Motor neuron (in vitro differentiated cells): ENCODE measurements at places on chromosomes 3 and 15.

- ATAC-seq: no peak
Observed at GRCh38 chr3:185423178-185423577, 60.2 kb downstream of the MAP3K13 start.

DNA sequence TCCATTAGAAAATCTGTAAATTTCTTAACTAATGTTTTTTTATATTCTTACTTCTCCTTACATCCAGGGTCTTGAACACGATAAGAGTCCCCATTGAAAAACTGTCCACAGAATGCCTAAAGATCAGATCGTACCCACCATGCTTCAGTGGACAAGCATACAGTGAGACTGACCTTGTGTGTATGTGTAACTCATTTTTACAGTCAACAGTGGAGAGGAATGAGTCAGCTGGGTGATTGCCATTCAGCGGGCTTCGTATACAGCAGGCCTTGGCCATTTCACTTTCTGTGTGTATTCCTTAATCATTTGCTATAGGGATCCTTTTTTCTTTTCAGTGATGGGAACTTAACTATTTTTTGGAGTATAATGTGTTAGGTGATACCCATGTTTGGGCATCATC, 10.6 kb downstream of the PARP14 start:
- peak; percentile 58 for ATAC-seq

- no peak for ATAC-seq
Observed at GRCh38 chr15:39510001-39510701, 70.7 kb upstream of the THBS1 start.

DNA sequence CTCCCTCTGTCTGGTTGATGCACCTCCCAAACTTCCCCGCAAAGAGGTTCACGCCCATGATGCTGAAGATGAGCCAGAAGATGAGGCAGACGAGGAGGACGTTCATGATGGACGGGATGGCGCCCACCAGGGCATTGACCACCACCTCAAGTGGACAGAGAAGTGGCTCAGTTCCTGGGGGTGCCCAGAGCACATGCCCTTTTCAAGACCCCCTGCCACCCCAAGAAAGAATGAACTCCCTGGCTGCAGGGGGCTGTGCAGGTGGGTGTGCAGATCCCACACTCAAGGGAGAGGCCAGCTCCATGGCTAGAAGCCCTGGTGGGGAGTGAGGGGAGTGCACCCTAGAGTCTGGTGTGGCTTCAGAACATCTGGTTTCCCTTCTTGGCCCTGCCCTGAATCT, 64.1 kb downstream of the EXOG start:
- no peak for ATAC-seq

GRCh38 chr15:52288051-52288942, 7.3 kb downstream of the MYO5C start:
- no peak for ATAC-seq

DNA sequence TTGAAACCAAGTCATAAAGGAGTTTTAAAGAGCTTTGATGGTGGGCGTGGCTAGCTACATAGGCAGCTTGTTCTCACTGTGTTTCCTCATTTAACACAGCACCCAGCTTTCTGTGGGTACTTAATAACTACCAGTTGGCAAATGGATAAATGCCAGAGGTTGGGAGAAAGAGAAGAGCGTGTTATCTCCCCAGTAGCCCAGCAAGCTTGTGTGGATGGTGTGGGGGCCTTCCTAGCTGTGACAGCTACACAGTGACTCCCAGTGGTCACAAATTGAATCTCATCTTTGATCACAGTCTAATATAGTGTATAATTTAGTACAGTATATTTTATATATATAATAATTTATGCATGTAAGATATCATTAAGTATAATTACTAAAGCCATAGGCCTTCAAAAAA, 984.1 kb downstream of the EPHA3 start:
- peak; percentile 93 for ATAC-seq

DNA sequence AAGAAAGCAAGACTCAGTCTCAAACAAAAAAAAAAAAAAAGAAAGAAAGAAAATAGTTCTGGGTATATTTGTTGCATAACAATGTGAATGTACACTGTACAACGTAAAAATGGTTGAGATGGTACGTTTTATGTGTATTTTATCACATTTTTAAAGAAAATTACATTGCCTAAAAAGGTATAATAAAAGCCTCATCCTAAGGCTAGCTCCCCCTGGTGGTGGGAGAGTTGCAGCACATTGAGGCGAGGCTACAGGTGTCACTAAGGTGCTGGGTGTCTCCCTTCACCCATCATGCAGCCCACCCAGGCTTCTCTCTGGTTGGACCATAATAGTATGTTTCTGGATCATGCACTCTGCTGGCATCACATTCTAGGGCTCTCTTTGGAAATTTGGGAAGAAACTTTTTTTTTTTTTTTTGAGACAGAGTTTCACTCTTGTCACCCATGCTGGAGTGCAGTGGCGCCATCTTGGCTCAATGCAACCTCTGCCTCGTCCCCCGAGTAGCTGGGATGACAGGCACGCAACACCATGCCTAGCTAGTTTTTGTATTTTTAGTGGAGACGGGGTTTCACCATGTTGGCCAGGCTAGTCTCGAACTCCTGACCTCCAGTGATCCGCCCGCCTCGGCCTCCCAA, 12.4 kb upstream of the RAB11A start:
- ATAC-seq: no peak

GRCh38 chr3:149771652-149772271, 19.5 kb upstream of the COMMD2 start:
- peak; percentile 80 for ATAC-seq

- ATAC-seq: no peak
Observed at GRCh38 chr3:83913381-83913780, 1045.4 kb upstream of the CADM2 start.

DNA sequence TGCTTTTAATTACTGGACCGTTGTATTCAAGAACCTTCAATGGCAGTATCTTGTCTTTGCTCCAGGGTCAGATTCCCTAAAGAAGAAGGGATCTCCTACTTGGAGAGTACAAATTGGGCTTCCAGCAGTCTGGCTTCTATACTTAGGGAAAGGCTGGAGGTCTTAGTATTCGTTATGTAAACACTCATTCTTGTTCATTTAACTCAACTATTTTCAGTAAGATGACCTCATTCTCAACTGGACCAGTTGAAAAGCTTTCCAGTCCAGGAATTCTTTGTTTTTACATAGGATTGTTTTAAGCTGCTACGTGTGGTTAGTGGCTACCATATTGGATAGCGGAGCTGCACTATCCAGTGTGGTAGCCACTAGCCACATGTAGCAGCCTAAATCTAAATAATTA, 4.6 kb downstream of the SENP5 start:
- ATAC-seq: no peak

DNA sequence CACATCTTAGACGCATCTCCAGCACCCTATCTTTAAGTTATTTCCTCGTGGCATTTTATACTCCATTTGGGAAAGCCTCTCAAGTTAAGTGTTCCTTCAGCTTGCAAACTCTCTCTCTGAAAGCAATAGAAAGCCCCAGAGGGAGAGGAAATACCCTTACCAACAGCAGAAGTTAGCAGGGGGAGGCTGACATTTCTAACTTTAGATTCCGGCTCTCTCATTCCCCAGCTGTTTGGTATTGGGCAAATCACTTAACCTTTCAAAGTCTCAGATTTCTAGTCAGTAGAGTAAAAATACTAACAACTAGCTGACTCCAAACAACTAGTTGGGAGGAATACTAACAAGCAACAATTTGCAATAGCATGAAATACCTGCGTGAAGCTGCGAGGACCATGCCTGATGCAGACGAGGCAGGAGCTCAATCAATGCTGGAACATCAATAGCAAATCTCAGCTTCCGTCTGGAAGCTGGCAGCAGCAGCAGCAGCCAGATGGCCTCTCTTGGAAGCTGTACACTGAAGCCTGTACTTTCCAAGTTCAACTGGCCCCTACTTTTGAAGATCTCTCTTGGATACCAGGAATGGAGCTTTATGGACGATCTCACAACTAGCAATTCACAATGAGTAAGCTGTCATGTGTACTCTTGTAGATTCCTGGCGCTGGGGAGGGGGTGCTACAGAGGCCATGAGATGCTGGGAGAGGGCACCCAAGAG, 47.8 kb downstream of the THBS1 start:
- no peak for ATAC-seq

GRCh38 chr3:33787328-33788009, 11.0 kb upstream of the PDCD6IP start:
- peak; percentile 97 for ATAC-seq

- peak; percentile 20 for ATAC-seq
Observed at GRCh38 chr3:16512435-16513140, 911 bp downstream of the RFTN1 start.

DNA sequence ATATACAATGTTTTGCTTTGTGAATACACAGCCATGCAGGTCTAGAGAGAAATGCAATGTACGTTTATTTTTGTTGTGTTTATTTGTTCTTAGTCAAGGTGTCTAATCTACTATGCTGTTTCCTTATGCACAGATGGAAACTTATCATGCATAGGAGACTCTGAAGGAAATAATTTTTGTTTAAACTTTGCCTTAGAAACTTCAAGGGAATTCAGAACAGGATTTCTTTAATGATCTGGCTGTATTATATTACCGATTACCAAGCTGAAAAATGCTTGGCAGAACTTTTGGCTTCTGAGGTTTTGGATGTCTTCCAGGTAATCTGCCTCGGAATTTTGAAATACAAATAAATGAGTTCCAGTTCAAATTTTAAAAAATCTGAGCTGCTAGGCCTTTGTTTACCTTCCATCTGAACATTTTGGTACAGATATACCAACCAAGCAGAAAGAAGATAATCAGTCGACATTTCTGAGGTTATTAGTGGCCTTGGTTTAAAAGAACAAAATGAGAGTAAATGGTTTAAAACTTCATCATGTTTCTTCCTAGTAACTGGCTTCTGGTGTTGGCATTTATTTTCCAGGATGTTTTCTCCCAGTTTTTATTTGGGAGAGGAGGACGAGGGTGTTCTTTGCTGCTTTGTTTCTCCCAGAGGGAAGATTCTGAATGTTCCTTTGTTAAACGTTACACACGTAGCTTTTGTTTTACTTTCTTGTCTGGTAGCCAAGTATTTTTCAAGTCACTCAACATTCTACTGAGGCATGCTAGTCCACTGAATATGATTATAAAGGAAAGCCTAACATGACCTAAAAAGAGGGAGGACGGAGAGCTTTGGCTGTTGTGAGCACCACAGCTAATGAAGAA, 421.8 kb upstream of the TBL1XR1 start:
- ATAC-seq: no peak

- no peak for ATAC-seq
Observed at GRCh38 chr3:55482496-55483195, 4.5 kb downstream of the WNT5A start.

- ATAC-seq: no peak
Observed at GRCh38 chr3:198030125-198030524, 70.1 kb downstream of the LMLN start.

- ATAC-seq: no peak
Observed at GRCh38 chr3:157445857-157446256, 9.2 kb downstream of the PTX3 start.

- ATAC-seq: peak; percentile 58
Observed at GRCh38 chr3:171528102-171528501, 67.9 kb upstream of the TNIK start.

GRCh38 chr3:463252-464192, 267.0 kb downstream of the CHL1 start:
- ATAC-seq: no peak

DNA sequence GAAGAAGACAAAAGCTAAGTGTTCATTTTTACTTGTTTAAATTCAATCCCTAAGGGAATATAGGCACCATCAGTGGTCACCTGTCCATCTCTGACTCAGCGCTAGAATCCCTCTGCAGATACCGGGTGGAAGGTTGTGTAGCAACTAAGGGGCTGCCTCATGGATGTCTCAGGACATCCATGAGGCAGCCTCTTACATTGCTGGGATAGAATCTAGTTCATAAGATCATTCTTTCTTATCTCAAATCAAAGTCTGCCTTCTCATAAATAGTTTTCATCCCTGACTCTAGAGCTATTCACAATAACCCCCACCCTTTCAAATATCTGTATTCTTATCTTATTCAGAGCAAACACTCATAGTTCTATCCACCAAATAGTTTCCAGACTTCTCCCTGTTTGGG, 38.1 kb downstream of the HSPBAP1 start:
- ATAC-seq: no peak

DNA sequence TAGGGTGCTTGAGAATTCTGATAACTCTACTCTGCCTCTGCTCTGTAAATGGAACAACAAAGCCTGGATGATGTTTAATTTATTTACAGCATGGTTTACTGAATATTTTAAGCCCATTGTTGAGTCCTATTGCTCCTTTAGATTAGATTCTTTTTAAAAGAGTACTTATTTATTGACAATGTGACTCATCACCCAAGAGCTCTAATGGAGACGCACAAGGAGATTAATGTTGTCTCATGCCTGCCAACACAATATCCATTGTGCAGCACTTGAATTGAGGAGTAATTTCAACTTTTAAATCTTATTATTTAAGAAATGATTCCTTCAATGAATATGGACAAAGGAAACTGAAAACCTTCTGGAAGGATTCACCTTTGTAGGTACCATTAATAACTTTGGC, 691.4 kb downstream of the ZBBX start:
- ATAC-seq: no peak

DNA sequence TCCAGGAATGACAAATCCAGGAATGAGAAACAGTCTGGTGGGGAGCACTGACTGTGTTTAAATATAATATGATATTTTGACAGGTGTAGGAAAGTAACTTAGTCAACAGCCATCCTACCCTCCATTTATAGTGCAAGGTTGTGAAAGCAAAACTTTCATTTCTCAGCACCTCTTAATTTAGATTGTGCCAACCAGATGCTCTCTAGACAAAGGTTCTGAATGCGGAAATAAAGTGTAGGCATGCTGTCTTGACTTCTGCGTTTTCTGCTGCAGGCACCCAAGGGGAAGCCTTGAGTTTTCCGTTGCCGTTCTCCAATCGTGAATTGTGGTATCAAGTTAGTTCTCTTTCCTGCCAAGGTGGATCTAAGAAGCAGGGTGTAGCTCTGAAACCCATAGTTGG, 261.9 kb upstream of the SUCLG2 start:
- ATAC-seq: no peak
